Tongue (tissue), 3 donors: ENCODE measurements at places on chromosomes 11 and 22. TPM values are rescaled to one million over a fixed set of nuclear protein-coding genes. Genes with fewer than 3 reads are reported as not detected.

DNA sequence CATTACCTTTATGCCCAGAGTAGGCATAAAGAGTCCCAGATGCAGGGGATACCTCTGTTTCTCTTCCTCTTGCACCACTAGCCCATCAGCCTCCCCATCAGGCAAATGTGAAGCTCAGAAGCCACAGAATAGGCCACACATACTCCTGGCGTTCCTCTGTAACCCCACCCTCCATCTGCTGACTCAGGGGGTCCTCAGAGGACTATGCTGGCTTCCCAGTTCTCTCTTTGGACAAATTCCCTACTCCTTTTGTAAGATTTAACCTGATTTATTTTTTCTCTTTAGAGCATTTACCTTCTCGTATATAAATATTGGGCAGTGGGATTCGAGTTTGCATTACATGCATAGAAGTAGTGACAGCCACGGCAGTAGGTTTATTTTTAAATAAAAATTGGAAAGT lies 262.3 kb upstream of the CADM1 start:
- no peak for DNase-seq

GRCh38 chr11:15613789-15614188 lies 499.1 kb downstream of the INSC start:
- DNase-seq: peak; percentile 51

GRCh38 chr11:70669871-70670675 lies 271.7 kb downstream of the CTTN start:
- DNase-seq: peak; percentile 34

GRCh38 chr22:24516301-24516737 lies 21.2 kb downstream of the UPB1 start:
- peak; percentile 82 for DNase-seq

DNA sequence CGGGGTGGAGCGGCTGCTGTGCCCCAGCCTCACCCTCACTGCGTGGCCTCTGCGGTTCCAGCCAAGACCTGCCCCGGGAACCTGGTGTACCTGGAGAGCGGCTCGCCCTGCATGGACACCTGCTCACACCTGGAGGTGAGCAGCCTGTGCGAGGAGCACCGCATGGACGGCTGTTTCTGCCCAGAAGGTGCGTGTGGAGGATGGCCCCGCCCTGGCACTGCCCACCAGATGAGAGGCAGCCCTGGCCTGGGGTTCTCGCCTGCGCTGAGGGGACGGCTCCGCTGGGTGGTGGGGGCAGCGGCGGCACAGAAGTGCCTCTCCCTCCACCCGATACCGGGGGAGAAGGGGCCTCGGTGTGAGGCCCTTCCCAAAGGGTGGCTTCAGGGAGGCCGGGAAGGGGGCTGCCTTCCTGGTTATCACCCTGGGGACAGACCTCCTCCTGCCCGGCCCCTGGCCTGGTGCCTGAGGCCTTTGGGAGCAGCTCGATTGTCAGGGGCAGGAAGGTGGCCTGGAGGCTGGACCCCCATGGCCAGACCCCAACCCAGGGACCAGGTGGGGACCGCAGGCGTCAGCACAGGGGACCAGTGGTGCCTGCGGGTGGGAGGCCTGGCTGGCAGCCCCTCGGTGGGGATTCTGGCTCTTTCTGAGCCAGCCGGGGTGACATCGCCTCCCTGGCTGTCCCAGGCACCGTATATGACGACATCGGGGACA lies 7.1 kb downstream of the MUC2 start:
- no peak for DNase-seq

- DNase-seq: no peak
Observed at GRCh38 chr11:2817431-2817830, 68.1 kb downstream of the CDKN1C start.

GRCh38 chr11:76559346-76559745 lies 111.2 kb downstream of the LRRC32 start:
- peak; percentile 21 for DNase-seq

DNA sequence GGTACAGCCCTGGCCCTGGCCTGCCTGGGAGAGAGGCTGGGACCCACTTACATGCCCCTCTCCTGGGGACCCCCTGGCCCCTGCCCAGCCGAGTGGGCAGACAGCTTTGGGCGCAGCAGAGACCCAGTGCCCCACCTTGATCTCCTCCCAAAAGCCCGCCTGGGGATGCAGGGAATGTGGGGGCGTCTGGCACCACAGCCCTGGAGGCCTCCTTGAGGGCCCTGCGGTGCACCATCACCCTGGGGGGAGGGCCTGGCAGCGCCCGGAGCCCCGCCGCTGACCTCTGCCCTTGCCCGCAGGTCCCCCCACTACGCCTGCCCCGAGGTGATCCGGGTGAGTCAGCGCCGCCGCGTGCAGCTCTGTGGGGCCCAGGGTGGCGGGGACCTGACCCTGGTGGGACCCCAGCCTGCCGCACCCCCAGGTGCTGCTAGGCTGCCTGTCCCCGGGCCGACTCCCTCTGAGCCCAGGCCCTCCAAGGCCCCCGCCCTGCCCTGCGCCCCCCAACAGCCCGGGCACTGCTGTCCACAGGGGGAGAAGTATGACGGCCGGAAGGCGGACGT lies 43.7 kb downstream of the MOB2 start:
- DNase-seq: no peak

- DNase-seq: peak; percentile 86
Observed at GRCh38 chr11:123054301-123055065, 7.5 kb downstream of the HSPA8 start.

DNA sequence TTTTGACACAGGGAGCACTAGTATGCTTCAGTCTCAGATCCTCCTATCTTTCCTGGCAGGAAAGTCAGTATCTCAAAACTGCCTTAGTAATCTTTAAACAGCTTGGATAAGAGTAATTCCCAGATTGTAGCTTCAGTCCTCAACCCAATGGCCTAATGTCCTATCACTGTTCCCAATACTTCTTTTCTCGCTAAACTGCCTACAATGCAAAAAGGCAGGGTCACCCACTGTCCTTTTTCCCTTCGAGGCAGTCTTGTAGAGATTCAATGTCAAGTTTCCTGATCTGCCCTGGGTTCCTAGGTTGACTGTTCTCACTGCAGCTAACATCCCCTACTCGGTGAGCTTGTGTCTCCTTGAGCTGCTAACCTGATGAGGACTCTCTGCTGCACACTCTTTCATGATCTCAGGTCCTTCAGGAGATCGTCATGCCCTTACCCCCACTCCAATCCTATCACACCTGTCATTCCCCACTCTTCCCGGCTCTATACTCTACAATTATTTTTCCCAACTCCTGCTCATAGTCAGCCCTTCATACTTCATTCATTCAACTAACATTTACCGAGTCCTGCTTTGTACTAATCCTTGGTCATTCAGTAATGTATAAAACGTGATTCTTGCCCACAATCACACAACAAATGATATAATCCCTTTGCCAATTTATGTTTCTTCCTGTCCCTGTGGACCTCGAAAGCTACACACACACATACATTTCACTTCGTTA lies 904 bp downstream of the C2CD3 start:
- DNase-seq: no peak

- no peak for DNase-seq
Observed at GRCh38 chr22:46031557-46031956, 54.6 kb upstream of the WNT7B start.

CCDC73 gene
- not detected for total RNA-seq

PGM2L1 gene
- total RNA-seq: 12.3 TPM

MS4A7 gene
- 8.5 TPM for total RNA-seq

PTPN5 gene
- total RNA-seq: 0.62 TPM

CNTN5 gene
- 9.1 TPM for total RNA-seq

GNAZ gene
- 4.4 TPM for total RNA-seq

OR4A16 gene
- not detected for total RNA-seq
